Fibroblast of skin of abdomen (primary cell): ENCODE measurements at places on chromosomes 2 and 18.

DNA sequence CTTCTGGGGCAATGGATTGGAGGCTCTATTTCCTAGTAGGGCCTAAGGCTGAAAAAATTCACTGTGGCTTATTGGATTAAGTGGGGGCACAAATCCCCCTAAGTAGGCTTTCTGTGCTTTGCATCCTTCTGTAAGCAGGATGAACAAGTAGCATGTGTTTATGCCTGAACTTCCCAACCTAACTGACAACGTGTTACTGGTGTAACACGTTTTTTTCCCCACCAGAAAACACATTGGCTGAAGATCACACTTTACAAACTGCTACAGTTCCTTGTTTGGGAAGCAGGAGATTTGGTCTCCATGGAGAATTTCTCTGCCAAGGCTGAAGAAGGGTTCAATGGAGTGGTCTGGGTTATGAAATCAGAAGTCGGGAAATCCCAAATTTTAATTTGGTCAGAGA, 7.2 kb upstream of the ITGA6 start:
- DNase-seq: no peak

DNA sequence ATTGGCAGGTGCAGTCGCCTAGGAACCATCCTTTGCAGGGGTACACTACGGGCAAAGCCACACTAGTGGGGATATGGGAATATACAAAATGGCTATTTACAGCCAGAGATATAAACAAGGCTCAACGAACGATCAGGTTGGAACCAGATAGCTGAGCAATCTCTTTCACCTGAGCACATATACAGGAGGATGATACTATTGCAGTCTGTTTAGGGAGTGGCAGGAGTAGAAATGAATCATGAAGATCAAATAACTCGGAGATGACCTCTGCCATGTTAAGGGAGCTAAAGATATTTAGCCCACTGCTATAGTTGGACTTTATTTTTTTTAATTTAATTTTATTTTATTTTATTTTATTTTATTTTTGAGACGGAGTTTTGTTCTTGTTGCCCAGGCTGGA, 33.8 kb downstream of the TEX44 start:
- DNase-seq: no peak

- no peak for DNase-seq
Measured at GRCh38 chr2:75494137-75494769, 66.5 kb downstream of the EVA1A start.

- DNase-seq: no peak
Measured at GRCh38 chr18:26482569-26482968, 65.8 kb downstream of the KCTD1 start.

DNA sequence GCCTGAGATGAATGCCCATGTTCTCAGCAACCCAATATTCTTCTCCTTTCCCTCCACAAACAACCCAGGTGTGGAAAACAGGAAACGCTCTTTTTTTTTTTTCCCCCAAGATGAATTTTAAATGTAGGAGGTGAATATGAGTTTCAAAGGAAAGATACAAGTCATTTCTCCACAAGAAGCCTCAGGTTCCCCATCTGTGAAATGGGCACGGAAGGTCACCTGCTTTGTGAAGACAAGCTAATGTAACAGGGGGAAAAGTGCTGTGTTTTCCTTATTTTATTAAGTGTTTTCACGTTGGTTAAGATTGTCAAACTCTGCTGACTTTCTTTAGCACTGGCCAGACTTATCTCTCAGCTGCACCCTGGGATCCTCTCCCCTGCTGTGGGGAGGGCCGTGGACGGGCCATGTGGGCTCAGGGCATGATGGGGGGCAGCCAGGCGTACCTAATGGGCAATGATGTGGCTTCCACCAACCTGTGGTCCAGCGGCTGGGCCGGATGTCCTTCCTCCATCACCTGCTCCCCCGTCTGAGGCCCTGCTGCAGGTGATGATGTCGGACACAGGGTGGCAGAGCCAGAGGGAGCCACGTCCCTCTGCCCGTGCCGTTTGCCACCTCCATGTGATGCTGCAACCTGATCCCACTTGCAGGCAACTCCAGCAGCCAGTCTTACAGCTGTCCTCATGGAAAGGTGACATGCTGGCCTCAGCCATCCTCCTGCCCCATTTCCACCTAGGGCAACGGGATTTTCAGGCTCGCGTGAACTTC, 130.0 kb upstream of the PXDN start:
- DNase-seq: no peak

DNA sequence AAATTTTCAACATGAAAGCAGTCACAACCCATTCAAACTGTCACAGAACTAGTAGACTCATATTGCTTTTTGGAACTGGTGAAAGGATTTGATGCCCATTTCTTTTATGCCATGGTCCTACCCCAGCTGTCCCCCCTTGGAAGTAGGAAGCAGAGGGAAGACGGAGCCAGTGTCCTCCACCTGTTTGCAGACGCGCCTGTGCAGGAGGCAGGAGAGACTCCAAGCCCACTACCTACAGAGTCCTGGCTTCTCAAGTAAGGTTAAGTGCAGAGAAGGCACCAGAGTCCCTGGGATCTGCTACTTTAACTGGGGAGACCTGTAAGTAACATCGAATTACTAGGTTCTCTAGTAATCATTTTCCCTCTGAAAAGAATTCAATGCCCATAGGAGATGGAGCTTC, 32.7 kb upstream of the DNMT3A start:
- no peak for DNase-seq

DNA sequence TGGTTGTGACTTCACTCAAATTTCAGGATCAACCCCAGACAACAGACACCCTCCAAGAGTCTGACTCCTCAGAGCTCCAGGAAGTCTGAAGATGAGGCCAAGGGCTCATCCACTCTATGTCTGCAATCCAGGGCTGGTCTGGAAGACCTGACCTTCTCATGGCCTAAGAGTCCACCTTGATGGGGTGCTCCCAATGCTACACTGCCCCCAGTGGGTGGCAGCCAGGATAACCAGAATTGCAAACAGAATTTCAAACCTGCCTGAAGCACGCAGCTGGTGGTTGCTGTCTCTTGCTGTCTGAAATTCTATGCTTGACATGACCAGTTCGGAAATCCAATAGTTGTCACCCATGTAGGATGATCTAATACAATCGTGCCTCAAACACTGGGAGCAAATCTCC, 96.0 kb downstream of the UXS1 start:
- no peak for DNase-seq

DNA sequence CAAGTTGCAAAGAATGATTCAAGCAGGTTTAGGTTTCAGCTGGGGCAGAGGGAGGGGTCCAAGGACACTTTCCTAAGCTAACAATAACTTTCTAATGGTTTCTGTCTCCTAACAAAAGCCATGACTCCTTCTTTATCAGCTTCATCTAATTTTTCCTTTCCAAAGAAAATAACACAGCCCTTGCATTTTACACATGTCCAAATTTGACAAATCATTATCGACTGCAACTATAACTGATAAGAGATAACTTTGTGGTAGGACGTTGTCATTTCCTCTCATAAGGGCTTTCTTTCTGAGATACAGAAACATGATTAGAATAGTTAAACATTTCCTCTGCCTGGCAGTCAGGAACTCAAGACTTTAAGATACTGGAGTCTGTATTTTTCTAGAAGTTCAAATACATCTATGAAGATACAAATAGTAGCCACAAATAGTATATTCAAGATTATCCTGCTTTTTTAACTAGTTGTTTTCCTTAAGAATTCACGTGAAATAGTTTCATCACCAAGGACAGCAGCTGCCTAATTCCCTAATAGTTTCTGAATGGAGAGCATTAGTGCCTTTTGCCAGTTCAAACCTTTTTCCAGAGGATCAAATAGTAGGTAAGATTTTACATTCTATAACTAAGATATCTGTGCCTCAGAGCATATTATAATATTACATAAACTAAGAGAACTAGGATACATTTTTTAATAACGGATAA, 263.2 kb downstream of the EXOC6B start:
- DNase-seq: no peak

DNA sequence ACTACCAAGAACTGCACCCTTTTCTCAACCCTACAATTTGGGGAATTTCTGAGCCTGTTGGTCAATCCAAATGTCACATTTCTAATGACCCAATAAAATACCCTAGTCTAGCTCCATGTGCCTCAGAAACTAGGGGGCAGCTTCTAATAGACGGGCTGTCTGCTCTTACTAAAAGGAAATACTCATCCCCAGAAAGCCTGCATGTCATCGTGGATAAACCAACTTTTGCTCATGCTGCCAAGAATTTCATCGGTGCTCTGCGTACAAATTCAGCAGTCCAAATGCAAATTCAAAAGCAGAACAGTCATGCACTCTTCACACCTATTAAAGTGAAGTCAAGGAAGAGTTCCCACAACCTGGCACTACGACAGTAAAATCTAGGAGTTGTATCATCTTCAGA, 377.3 kb downstream of the LNPK start:
- no peak for DNase-seq

- no peak for DNase-seq
Measured at GRCh38 chr18:77323640-77324299, 74.1 kb downstream of the GALR1 start.

DNA sequence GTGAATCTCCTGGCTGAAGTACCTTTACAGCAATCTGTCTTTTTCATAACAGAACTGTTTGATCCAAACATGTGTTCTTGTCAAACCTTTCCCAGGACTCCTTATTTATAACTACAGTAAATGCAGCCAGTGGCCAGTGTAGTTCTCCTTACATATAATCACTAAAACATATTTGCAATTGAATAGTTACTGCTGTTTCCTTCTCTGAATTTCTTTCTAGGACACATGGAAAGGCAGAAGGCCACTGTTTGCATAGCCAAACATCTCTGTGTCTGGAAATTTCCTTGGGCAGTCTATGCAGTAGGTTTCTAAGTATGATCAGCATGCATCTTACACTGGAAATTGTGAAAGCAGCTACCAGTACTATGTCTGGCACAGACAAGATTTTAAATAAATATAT, 57.4 kb upstream of the COL3A1 start:
- no peak for DNase-seq

GRCh38 chr2:226176283-226176984, 623.2 kb downstream of the IRS1 start:
- DNase-seq: no peak
